ENCODE measurements at places on chromosomes 5 and 9.

GRCh38 chr9:78050421-78050820 is 18.8 kb upstream of the GNAQ start:
- DNase-seq = no peak

DNA sequence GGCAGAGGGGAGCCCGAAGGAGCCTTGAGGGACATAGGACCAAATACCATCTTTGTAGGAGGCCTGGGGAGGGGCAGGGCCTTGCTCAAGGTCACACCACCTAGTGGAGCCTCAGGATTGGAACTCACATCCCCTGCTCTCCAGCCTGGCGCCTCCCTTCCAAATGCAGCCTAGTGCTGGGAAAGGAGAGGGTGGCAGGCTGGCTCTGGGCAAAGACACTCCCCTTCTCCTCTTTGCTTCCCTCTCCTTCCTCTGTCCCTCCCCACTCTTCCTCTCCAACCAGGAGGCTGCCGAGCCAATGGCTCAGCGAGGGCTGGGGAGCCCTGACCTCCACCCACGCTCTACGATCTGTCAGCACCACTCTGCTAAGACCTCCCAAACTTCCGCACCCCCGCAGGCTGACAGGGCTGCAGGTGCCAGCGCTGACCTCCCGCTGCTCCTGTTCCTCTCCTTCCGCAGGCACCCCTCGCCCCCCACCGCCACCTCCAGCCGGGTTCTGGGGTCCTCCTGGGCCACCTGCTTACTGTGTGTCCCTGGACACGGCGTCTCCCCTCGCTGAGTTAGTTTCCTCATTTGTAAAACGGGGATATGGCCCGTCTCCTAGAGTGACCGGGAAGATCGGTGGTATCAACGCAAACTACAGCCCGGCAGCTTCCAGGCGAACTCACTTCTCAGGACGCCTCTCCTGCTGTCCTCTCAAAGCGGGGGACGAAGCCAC is 52.9 kb downstream of the C9orf50 start:
- DNase-seq = no peak

DNA sequence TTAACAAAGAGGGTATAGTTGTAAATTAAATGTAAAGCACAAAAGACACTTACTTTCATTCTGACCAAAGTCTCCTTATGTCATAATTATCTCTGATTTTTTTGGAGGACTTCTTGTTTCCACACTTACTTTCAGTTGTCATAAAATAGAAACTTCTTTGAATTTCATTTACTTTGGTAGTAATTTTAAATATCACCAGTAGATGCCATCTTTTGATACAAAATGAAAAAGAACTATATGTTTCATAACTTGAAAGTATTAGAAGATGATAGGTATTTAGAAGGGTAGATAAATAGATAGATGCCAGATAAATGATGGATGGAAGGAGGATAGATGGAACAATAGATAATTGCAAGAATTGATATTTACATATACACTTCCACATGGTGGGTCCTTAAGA is 1865.3 kb upstream of the CDH9 start:
- no peak for DNase-seq

DNA sequence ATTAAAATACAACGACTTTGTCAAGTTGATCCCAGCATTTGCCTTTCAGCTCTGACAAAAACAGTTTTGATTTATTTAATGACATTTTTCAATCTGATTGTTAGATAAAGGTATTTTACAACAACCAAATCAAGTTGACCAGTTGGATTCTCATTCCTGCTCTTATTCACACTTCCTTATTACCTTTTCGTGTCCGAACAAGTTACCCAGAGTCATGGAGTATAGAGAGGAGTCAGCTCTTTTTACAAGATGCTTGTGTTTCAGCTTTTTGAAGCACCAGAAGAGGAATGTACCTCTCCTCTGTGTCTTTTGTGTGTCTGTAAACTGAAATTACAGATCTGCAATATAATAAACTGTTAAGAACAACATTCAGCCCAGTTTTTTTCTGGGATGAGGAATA is 151.3 kb upstream of the TMEM161B start:
- DNase-seq = no peak

DNA sequence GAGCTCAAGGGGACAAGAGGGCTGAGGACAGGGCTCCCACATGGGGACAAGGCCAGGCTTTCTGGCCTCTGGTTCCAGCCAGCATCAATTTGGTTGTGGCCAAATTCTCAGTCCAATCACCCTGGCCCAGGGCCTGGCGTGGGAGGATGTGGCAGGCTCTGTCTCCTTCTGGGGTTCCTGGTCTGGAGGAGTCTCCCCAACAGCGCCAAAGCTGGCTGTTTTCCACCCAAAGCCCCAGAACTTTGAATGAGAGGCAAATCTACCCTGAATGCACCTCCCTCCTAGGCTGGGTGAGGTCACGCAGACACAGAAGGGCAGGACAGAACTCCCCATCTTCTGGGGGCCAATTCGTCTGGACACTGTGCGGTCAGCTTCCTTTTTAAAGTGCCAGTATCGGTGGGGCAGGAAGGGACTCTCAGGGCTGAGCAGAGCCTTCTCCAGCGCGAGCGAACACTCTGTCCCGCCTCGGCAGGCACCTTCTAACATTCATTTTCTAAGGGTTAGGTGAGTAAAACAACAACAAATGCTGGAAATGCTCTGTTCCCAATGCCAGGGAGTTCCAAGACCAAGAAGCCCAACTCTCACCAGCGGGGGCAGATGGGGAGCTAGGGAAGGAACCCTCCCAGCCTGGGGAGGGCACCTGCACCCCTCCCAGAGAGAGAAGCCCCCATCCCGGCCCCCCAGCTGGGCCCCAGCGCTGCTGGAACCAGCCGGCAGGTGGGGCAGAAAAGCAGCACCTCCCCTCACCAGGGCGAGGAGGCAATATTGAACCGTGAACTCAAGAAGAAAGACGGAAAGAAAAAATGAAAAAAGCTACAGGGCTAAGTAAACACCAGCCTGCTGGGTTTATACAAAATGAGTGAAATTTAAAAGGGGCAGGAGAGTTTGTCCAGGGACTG is 3.7 kb upstream of the DPM2 start:
- DNase-seq = no peak

- DNase-seq = no peak
Measured at GRCh38 chr5:67880876-67881275, 334.7 kb upstream of the PIK3R1 start.

DNA sequence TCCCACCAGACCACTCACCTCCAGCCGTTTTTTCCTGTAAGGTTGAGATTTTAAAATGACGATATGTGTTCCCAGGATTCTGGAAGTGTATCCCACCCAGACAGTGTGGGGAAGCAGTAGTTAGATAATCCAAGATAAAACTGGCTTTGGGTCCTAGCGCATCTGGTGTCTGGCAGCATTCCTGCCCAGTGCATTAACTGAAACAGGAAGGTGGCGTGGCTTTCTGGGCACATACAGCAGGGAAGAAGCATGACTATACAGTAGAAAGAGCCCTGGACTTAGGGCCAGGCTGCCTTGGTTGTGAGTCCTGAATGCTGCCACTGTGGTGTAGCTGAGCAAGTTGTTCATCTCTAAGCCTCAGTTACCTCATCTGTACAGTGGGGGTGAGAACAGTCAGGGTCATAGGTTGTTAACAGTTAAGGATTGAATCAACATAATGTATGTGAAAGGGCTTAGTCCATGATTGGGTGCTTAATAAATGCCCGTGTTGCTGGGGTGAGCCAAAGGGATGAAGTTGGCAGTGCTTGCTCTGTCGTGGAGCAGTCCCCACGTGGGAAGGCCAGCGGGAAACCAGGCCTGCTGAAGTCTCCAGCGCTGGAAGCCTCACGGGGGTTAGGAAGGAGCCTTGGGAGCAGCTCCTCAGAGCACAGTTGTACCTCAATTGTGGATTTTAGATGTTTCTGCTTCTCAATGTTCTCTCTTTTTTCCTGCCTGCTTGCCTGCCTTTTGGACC is 18.0 kb downstream of the CLTA start:
- no peak for DNase-seq

- no peak for DNase-seq
Measured at GRCh38 chr9:110977259-110977709, 61.0 kb downstream of the LPAR1 start.

DNA sequence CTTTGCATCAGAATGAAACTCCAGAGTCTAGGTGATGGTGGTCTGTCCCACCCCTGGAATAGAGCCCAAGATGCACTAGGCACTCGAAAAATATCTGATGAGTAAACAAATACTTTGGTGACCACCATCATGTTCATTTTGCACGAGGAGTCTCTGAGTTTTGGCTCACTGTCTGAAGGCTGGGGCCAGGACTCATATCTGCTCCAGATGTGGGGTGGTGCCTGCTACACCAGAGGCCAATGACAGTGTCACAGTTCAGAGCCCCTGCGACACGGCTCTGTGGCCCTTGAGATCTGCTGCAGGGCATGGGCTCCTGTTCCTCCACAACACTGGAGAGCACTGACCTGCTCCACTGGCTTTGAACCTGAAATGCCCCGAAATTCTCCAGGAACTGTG is 164.6 kb downstream of the ROR2 start:
- no peak for DNase-seq

DNA sequence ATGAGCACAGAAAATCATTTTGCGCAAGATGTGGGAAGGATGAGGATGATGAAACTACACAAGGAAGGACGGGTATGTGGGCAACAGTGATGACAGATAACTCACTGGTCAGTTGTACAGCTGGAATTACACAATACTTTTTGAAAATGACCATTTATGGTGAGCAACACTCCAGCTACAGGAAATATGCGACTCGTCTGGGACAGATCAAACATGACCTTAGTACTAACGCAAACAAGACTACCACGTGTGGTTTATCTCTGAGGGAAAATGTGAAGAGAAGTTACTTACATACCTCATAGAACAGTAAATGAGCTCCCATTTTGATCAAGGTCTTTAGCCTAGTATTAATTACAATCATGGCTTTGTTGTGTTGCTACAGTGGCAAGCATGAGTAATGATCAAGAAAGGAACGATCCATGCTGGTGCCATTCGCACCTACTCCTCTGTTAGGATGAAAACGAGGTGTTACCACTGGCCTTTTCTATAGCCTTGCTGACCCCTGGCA is 456.9 kb downstream of the BNC2 start:
- no peak for DNase-seq

DNA sequence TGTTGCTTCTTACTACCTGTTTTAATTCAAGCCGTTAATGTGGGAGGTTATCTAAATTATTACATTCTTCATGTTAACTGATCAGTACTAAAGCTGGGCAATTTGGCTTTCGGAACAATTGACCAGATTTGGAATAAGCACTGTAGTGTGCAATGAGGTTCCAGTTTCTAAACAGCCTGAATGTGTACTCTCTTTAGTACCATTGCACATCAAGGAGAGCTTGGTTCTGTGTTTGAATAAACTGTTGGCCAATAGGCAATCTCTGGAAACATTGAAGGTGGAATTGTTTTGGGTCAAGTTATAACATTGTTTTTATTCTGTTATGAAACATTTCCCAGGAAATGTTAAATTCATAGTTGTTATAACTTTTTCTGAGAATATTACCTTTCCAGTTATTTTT is 105.2 kb downstream of the PBX3 start:
- no peak for DNase-seq

DNA sequence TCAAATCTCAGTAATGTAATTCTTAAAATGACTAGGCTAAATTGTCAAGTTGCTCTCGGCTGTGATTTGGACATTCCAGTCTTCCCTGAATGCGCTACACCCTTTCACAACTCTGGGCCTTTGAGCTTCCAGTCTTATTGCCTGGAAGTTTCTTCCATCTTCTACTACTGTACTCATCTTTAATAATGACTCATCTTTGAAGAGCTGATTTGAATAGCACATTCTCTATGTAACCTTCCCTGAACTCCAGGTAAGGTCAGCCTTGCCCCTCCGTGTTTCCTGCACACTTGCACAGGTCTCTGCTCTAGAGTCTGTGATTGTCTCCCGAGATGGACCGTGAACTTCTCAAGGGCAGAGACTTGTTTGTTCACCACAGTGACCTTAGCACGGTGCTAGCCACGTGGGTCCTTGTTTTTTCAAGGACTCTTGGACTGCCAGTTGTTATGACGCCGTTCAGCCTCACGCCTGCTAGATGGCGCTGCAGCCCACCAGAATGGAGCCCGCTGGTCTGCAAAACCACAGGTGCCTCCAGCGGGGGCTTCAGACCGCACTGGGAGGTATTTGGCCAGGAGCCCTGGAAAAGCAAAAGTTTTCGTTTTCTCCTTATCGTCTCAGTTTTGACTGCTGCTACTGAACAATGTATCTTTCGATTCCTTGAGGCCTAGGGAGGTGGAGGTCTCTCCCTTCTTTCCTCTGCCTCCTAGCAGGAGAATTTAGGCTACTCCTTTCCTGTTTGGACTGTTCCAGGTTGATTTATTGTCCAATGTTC is 44.4 kb downstream of the SEC61B start:
- DNase-seq = peak; percentile 66

GRCh38 chr5:180782748-180783147 is 19.9 kb downstream of the MGAT1 start:
- no peak for DNase-seq

DNA sequence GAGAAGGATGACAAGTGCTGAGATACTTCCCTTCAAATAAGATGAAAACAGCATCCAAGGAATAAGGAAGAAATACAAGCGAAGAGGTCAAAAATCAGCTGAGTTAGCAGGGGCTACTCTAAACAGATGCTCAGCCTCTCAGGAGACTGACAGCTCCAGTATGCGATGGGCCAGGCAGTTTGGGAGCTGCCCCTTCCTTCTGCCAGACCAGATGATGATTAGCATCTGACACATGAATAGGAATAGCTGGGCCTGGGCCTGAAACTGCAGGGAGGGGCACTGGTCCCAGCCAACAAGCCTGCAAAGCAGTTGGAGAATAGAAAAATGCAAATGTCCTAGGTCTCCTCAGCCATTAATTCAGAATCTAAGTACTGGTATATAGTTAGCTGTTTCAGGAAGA is 13.1 kb upstream of the MAP3K1 start:
- no peak for DNase-seq

- no peak for DNase-seq
Measured at GRCh38 chr5:73448463-73449136, at the start of gene FOXD1. Gene FOXD1, minus strand, starts transcription at chr5:73448777. Its CDS starts 415 bp downstream, at chr5:73448362.

GRCh38 chr5:80238097-80238496 is 17.8 kb downstream of the SERINC5 start:
- no peak for DNase-seq

DNA sequence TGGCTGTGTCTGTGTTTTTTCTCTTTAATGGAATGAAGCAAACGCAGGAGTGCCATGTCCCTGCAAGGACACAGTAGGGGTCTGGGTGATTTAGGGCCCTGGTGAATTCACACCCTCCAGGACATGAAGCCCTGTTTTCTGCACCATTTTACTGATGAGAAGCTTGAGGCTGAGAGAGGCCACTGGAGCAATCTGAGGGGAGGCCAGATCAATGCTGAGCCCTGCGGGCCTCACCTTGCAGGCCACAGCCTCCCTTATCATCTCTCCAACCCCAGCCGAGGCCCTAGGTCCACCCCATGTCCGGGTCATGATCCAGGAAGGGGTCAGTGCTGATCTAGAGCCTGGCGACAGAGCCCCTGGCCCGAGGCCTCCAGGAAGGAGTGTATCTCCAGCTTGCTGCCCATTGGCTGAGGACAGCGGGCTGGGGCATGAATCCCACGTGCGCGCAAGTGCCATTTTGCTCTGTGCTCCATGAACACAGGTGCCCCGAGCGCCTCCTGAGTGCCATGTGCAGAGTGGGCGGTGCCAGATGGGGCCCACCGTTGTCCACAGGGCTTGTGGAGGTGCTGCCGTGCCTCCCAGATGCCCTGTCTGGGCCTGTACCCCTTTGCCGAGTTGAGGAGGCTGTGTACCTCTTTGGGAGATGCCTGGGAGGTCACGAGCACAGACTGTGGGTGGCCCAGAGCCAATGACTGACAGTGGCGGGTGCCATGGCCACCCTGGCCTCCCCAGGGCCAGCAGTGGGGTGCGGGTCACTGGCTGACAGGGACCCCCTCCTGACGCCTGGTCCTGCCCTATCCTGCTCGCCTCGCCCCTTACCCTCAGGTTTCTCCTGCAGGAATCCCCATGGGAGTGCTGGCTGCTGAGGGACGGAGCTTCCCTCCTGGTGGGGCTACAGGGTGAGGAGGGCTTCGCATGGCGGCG is 32.3 kb upstream of the LPCAT1 start:
- DNase-seq = no peak

All from substantia nigra (tissue), 51 donors.